ENCODE measurements at places on chromosomes 6 and 20.

DNA sequence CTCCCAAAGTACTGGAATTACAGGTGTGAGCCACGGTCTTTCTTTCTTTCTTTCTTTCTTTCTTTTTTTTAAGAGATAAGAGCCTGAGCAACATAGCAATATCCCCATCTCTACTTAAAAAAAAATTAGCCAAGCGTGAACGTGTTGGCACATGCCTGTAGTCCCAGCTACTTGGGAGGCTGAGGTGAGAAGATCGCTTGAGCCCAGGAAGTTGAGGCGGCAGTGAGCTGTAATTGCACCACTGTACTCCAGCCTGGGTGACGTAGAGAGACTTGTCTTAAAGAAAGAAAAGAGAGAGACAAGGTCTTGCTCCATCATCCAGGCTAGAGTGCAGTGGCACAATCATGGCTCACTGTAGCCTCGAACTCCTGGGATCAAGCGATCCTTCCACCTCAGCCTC lies 162.0 kb upstream of the MLN start:
- DNase-seq: no peak

DNA sequence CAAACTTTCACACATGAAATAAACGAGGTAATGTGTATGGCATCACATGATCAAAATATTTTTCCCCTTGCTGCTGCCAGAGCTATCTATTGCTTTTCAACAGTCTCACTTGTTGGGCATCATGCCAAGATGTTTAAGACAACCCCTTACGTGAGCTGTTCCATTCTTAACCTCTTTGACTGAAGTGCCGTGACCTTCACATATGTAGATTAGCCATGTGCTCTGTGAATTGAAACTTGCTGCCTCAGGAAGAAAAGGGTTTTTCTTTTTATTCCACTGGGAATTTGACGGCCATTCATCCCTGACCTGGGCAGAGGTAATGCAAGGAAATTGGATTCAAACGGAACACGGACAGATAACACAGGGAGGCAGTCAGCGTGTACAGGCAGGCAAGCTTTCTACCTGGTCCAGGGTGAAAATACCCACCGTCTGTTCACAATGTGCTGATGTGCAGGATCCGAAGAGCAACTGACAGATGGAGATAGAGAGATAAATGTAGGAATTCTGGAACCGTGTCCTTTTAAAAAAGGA lies 14.2 kb downstream of the ARID1B start:
- DNase-seq: no peak

- DNase-seq: no peak
Measured at GRCh38 chr6:40049128-40049527, 114.9 kb upstream of the MOCS1 start.

DNA sequence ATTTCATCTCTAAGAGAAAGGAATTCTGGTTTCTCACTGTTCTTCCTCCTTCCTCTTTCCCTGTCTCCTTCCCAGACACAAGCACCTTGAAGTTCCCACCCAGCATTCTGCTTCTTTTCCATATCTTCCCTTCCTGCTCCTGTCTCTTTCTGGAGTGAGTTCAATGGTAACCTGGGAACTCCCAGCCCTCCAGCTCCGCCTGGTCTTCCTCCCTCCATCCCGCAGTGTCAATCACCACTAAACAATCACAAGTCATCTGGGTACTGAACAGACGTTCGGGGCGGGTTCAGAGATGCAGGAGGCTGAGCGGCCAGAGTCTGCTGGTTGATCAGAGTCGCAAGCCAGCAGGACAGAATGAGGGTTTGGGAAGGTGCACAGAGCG lies 7.7 kb downstream of the TTBK1 start:
- DNase-seq: peak; percentile 34

DNA sequence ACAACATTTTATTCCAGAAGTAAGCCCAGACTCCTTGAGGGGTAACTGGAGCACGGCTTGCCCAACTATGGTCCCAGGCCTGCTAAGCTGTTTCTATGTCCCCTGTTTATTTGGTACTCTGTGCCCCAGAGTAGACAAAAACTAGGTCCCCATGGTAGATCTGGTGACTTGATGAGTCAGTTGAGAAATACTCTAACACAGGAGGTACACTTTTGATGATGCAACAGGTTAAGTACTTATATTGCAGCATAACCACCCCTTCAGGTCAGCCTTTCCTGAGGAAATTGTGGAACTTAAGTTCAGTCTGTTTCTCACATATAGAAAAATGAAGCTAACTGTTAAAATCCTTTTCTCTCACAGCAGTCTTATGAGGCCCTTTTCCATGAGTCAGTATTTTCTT lies 19.6 kb downstream of the TTPAL start:
- no peak for DNase-seq

GRCh38 chr20:63617092-63617875 lies 9.6 kb downstream of the GMEB2 start:
- DNase-seq: no peak

GRCh38 chr6:154463573-154464419 lies 46.7 kb downstream of the CNKSR3 start:
- DNase-seq: no peak

DNA sequence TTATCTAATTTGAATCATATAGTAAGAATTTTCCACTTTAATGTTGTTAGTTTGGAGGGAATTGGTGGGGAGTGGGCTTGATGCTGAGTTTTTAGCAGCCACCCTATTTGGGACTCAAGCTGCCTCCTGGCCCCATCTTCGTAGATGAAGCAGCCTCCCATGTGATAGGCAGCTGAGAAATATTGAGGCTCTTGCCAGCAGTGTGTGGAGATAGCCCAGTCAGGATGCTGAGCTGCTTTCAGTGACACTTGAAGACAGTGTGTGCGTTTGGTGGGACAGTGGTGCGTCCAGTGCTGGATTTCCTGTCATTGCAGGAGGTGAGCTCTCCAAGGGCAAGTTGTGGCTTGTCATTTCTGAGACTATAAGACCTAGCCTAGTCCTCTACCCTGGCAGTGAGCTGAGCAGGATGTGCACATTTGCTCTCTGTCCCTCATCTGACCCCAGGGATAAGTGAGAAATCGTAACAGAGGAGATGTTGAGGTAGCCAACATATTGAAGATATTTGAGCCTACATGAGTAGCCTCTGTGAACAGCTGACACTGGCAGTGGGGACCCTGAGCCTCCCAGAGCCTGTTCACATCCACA lies 47.9 kb upstream of the RNF8 start:
- DNase-seq: no peak

DNA sequence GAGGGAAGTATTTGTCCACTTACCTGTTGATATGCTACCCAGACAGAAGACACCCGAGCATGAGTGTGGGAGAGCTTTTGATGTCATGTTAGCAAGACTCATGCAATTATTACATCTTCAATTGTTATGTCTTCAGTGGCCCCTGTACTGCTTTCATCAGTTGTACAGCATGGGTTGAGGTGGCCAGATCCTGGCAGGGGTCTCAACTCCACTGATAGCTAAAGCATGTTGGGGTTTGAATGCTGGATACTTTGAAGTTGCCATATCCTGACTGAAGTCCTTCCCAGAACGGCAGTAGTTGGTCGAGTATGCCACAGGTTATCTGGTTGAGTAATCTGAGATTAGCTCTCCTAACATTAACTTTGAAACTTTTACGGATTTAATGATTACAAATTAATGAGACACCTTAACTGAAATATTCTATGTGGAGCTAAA lies 46.7 kb downstream of the LRRN4 start:
- DNase-seq: no peak

GRCh38 chr6:148340586-148341297 lies 1.9 kb upstream of the SASH1 start:
- no peak for DNase-seq

DNA sequence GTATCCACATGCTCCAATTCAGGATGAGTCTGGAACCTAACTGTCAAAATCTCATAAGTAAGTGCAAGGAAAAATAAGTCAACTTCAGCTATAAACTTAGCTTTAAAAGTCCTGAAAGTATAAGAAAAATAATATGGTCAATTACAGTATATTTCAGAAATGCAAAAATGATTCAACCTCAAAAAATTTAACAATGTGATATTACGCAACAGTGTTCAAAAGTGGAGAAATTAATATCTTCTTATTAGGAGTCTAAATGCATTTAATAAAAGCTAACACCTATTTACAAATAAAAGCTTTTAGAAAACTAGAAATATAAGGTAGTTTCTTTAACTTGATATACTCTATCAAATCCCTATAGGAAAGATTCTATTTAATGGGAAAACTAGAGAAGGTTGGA lies 111.2 kb upstream of the OPRM1 start:
- no peak for DNase-seq

DNA sequence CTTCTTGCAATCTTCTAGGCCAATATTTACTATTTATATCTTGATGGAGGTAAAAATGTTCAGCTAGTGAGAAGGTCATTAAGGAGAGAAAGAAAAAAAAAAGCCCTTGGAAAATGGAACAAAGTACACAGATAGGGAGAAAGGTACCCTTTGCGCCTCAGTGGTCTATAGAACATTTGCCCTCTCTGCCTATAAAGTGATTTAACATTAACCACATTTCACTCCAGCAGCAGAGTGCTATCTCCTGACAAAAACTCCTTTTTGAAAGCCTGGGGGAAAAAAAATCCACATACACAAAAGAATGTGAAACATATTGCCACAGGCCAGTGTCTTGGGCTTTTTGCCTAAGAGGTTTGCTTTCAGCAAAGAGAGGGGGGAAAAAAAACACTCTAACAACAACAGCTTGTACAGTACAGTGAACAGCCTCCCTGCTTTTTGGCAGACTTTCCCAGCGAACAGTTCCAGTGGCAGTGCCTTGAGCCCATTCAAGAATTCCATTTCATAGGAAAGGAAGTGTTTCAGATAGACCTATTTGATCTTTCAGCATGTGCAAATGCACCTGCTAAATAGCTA lies 695 bp downstream of the ARHGAP18 start:
- no peak for DNase-seq

- no peak for DNase-seq
Measured at GRCh38 chr6:145051661-145052060, 683.7 kb downstream of the EPM2A start.

GRCh38 chr6:8059129-8059528 lies 5.1 kb downstream of the BLOC1S5 start:
- no peak for DNase-seq

- no peak for DNase-seq
Measured at GRCh38 chr6:143414769-143415168, 35.7 kb downstream of the ADAT2 start.

- DNase-seq: no peak
Measured at GRCh38 chr20:19993958-19994669, 23.0 kb upstream of the NAA20 start.

DNA sequence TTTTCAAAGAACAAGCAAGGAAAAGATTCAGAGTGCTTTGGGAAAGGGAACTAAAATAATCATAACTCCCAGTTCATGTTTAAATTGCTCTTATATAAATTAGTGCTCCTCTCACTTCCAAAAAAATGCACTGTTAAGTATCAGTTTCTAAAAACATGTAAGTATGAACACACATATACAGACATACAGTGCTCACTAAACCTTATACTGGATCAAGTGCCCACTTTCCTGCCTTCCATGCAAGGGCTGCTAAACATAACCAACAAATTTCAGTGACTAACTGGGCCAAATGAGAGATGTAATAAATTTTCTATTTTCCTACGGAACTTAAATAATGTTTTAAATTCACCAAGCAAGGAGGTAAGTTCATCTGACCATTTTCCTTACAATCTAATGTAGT lies 6.4 kb downstream of the TFAP2A start:
- DNase-seq: no peak

GRCh38 chr20:54601831-54602515 lies 126.6 kb downstream of the DOK5 start:
- no peak for DNase-seq

- no peak for DNase-seq
Measured at GRCh38 chr6:20870493-20870892, 336.2 kb downstream of the CDKAL1 start.

- no peak for DNase-seq
Measured at GRCh38 chr6:26193467-26194328, 106.5 kb downstream of the HFE start.

- DNase-seq: no peak
Measured at GRCh38 chr20:30487947-30488926, 769.2 kb upstream of the DEFB115 start.

- DNase-seq: no peak
Measured at GRCh38 chr6:108616973-108617372, 56.3 kb downstream of the FOXO3 start.

DNA sequence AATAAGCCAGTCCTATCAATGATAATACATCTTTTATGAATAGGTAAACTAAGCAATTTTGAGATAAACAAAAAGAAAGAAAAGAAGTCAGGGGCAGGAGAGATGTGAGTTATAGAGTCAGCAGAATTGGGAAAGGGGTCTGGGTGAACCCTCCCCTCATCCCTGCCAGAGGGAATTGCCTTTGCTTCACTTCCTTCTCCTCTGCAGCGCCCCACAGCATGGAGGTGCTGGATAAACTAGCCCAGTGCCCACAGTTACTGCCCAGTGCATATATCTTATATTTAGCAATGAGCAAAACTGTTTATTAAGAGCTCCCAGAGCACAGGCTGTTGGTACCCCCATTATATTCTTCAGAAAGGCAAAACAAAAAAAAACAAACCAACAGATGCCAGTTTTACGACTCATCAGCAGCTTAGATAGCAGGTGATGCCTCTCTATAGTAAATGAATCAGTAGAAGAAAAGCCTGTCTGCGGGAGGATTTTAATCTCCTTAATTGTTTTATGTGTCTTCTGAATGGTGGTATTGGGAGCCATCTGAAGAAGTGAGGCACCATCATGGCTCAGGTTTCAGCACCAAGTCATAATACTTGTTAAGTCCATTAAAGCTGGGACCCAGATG lies 419.2 kb downstream of the EPM2A start:
- no peak for DNase-seq

GRCh38 chr20:4045741-4046140 lies 30.4 kb upstream of the RNF24 start:
- DNase-seq: peak; percentile 73

- DNase-seq: no peak
Measured at GRCh38 chr20:45631184-45631583, at the start of gene WFDC9. Gene WFDC9 (minus strand): TSS chr20:45631284. CDS start chr20:45610181, 21,103 bp downstream.

DNA sequence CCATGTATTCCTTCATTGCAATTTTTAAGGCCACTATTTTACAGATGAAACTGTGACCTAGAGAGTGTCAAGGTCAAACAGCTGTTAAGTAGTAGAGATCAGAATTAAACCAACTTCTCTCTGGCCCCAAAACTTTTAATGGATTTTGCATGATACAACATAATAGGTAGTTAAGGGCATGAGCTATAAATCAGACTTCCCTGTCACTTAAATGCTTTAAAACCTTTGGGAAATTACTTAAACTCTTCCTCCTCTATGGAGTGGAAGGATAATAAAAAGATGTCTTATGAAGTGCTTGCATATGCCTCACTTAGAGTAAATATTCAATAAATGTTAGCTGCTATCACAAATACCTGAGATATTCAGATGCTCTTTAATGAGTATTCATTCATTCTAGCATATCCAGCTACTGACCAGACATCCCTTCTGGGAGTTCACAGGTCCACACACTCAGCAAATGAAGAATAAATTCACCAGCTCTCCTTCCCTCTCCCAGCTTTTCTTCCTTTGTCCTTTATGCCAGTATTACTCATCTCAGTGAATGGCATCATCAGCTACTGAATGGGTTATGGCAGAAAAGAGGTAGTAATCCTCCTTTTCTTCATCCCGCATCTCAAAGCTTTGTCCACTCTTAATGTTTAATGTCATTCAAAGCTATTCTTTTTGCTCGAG lies 36.2 kb downstream of the EYA4 start:
- no peak for DNase-seq

GRCh38 chr6:158910484-158911440 lies 89.2 kb downstream of the RSPH3 start:
- DNase-seq: no peak

GRCh38 chr20:40307997-40308396 lies 381.0 kb downstream of the MAFB start:
- DNase-seq: no peak
